D341Med (cell line): ENCODE measurements at places on chromosomes 11 and 22.

- no peak for DNase-seq
Measured at GRCh38 chr22:26665813-26666231, 8.4 kb downstream of the MIAT start.

- no peak for DNase-seq
Measured at GRCh38 chr11:61580271-61580888, 496 bp downstream of the SYT7 start.

DNA sequence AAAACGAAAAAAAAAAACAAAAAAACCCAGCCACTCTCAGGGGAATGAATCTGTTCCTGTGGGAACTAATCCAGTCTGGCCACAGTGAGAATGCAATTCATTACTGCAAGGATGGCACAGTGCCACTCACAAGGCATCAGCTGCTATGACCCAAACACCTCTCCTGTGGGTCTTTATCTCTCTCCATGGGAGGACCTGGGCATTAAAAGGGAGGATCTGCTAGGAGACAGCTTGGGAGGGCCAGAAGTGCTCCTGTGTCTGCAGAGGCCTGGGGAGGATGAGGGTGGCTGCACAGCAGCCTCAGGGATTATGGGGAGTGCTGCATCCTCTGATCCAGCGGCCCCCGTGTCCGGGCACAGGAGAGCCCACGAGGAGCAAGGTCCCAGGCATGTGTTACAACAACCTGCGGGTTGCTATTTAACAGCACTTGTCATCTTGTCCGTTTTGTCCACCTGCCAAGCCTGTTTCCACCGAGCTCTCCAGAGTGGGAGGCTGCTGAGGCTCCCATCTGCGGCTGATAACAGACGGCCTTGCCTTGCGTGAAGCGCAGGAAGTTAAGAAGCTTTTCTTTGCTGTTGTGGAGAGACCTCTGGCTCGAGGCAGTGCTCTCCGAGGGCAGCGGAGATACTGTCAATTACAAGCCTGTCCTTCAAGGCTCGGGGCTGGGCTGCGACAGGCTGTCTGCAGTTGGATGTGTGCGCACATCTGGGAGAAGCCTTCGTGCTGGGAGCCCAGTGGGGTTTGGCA lies 97.7 kb downstream of the NXPE2 start:
- peak; percentile 66 for DNase-seq

- DNase-seq = no peak
Measured at GRCh38 chr11:22454461-22455090, 116.4 kb downstream of the SLC17A6 start.

GRCh38 chr11:85028329-85029101 lies 598.6 kb downstream of the DLG2 start:
- no peak for DNase-seq

GRCh38 chr22:43745783-43746356 lies 66.2 kb downstream of the EFCAB6 start:
- DNase-seq = no peak

GRCh38 chr22:42439021-42439567 lies 6.9 kb upstream of the NFAM1 start:
- no peak for DNase-seq

GRCh38 chr22:20777420-20778177 lies 3.7 kb downstream of the SERPIND1 start:
- no peak for DNase-seq

GRCh38 chr11:74102321-74102720 lies 68.5 kb downstream of the C2CD3 start:
- DNase-seq = no peak

- DNase-seq = no peak
Measured at GRCh38 chr22:33112580-33112979, 54.4 kb upstream of the SYN3 start.

DNA sequence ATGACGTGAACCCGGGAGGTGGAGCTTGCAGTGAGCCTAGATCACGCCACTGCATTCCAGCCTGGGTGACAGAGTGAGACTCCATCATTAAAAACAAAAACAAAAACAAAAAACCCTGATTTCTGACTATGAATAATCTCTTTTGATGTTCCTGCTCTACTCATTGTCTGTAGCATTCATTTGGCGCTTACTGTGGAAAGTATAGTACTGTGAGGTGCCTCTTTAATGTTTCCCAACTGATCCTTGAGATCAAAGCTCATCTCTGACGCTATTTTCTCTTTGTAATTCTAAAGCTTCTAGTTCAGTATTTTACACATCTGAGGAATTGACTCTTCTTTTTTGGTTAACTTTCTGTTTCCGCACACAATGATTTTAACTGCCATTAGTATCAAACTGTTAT lies 60.0 kb downstream of the GRK3 start:
- DNase-seq = no peak

DNA sequence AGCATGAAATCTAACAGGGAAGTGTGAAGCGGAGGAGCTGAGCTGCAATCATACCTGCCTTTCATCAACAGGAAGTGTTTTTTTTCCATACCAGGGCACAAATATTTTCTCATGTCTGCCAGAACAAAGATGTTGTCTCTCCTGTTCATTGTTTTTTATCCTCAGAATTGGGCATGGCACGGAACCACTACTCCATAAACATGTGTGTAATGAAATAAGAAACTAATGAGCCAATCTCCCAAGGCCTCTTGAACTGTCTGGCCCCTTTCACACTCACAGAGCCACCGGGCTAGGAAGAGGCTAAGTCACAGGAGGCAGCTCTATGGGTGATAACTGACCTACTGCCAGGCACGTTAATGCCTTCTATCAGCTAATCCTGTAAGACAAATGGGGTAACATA lies 124.4 kb downstream of the ETS1 start:
- DNase-seq = no peak

GRCh38 chr22:42821386-42821785 lies 35.7 kb downstream of the ARFGAP3 start:
- DNase-seq = no peak

- no peak for DNase-seq
Measured at GRCh38 chr11:74154620-74155281, 16.1 kb downstream of the C2CD3 start.

DNA sequence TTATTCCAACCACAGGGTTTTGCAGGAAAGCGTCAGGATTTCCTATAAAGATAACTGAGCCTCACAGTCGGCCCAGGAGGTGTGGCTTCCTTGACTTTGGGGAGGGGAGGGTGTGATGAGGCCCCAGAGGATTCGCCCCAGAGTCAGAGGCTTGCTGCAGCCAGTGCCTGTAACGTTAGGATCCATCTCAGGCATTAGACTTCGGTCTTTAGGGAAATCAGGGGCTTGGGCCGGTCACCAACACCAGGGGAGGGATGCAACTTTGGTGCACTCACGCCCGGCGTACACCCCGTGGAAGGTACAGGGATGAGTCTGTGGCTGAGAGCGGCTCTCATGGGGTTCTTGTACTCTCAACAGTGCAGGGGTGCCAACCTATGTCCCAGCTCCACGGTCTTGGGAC lies 5.7 kb upstream of the ANO1 start:
- peak; percentile 12 for DNase-seq

- peak; percentile 79 for DNase-seq
Measured at GRCh38 chr11:47259232-47259977, 1.6 kb downstream of the NR1H3 start.

DNA sequence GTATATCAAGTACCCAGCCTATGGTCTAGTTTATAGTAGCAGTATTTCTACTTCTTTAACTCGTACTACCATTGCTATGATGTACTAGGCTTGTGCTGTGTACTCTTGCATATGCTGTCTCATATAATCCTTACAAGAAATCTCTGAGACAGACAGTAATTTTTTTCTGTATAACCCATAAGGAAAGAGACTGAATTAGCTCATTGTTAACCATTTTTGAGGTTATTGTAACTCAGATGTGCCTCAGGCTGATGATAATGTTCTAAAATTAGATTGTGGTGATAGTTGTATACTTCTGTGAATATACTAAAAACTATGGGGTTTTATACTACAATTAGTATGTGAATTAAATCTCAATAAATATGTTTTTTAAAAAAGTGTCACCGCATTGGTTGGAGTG lies 112.2 kb upstream of the RRM1 start:
- no peak for DNase-seq

DNA sequence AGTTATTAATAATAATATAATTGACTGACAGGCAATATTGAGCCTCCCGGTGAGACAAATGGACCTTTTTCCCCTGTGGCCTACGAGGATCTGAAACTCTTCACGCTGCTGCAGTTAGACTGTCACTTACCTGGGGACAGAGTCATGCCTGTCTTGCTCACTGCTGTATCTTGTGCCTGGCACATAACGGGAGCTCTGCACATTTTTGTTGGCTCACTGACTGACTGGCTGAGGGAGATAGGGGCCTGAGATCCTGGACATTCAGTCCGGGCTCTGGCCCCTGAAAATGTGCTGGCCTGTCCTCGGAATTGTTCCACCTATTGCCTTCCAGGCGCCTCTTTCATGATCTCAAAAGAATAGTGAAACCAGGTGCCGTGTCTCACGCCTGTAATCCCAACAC lies 743 bp upstream of the CD3D start:
- no peak for DNase-seq

- DNase-seq = peak; percentile 63
Measured at GRCh38 chr22:41535244-41535643, 9.0 kb downstream of the POLR3H start.

DNA sequence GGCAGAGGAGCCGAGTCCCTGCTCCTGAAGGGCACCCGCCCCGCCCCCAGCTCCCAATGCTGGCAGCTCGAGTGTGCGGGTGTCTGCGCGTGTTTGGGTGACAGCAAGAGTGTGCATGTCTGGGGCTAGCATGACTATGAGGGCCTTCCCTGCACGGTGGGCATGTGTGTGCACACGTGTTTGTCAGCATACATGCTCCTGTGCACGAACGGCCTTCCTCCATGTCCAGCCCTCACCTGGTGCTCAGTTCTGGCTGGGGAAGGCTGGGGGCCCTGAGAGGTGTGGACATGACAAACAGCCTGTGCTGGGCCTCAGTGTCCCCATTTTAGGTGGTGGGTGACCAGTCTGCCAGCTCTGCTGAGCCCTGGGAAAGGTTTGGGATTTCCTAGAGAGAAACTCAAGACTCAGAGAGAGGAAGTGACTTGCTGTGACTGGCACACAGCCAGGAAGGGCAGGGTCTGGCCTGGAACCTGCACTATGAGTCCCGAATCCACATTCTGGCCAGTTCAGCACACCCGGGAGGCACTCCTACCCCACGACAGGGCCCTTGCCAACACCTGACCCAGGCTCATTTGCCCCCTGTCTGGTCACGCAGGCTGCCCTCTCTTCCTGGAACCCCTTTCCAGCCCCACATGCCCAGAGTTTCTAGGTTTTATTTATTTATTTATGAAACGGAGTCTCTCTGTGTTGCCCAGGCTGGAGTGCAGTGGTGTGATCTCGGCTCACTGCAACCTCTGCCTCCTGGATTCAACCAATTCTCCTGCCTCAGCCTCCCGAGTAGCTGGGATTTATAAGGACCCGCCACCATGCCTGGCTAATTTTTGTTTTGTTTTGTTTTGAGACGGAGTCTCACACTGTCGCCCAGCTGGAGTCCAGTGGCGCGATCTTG lies 3.3 kb upstream of the SHISA8 start:
- DNase-seq = peak; percentile 75

- DNase-seq = no peak
Measured at GRCh38 chr11:72000202-72000867, 1.6 kb downstream of the IL18BP start.

- no peak for DNase-seq
Measured at GRCh38 chr11:85167038-85167437, 460.1 kb downstream of the DLG2 start.

DNA sequence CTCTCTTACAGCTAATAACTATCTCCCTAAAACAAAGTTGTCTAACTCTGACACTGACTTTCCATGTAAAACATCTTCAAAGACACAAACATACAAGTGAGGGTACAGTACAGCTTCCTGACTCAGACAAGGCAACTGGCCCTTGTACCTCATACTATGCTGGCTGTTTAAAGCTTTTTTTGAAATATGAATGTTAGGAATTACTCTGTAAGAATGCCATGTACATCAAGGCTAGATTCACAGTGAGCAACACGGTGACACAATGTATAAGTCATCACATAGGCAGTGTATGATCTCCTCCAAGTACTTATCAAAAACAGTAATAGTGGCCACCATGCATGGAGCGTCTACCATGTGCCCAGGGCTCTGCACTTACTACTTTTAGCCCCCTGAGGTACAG lies 28.6 kb downstream of the ALG8 start:
- no peak for DNase-seq

DNA sequence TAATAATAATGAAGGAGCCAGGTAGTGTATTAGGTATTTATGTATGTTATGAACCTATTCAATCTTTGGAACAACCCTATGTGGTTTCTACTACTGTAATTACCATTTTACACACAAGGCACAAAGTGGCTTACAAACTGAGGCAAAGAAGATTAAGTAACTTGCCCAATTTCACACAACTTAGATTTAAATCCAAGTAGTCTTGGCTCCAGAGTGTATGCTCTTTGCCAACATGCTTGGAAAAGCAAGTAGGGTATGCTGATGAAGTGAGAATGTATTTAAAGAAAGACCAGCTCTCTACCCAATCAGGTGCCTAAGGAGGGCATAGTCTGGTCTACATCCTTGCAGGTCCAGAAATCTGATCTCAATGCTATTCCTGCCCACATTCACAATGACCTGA lies 463.2 kb downstream of the METTL15 start:
- DNase-seq = no peak

DNA sequence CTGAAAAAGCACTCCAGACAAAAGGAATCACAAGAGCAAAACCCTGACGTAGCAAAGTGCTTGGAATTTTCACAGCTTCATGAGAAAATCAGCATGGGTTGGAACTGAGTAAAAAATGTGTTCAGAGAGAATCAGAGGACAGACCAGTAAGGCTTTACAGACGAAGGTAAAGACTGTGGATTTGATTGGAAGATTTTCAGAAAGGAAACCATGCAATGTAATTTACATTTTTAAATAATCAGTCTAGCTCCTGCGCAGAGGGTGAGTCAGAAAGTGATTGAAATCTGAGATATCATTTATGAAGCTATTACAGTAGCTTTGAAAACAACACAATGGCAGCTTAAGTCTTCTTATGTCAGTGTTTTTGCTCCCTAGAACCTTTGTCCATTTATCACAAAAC lies 1122.3 kb downstream of the LRRC4C start:
- no peak for DNase-seq

DNA sequence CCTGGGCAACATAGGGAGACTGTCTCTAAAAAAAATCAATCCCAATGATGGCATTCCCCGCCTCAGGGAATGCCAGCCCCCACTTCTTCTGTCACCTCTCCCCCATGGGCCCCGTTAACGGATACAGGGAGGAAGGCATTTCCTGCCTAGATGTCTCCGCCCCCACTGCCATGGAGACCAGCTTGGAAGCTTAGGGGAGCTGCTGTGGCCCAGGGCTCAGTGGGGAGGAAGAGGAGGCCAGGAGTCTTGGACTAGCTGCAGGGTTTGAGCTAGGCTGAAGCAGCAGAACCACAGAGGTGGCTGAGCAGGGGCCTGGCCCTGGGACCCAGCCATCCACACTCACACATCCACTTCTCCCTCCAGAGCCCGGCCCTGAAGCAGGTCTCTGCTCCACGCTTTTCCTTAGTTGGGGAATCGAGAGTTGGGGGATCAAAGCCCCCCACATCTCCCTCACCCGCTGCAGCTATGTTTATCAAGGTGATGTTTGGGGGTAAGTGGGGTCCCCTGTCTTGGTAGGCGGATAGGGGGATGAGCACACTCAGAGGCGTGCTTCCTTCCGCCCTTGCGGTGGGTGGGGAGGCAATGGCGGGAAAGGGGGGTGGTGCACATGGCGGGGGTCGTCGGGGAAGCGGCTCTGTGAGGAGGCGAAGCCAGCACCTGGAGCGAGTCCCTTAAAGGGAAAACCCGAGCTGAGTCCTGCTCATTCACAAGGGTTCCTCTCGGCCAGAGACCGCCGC lies at the start of gene C22orf15:
Gene C22orf15 (plus strand): TSS at position 149 of the 737 bp plus-strand sequence. CDS start 317 bp downstream, at position 466.
- DNase-seq = no peak

GRCh38 chr11:120185706-120186455 lies 25.0 kb upstream of the OAF start:
- peak; percentile 70 for DNase-seq

- no peak for DNase-seq
Measured at GRCh38 chr11:117972044-117972443, 14.2 kb upstream of the IL10RA start.
